ENCODE measurements at places on chromosomes 3 and 15. TPM values are rescaled to one million over a fixed set of nuclear protein-coding genes. Genes with fewer than 3 reads are reported as not detected.

DNA sequence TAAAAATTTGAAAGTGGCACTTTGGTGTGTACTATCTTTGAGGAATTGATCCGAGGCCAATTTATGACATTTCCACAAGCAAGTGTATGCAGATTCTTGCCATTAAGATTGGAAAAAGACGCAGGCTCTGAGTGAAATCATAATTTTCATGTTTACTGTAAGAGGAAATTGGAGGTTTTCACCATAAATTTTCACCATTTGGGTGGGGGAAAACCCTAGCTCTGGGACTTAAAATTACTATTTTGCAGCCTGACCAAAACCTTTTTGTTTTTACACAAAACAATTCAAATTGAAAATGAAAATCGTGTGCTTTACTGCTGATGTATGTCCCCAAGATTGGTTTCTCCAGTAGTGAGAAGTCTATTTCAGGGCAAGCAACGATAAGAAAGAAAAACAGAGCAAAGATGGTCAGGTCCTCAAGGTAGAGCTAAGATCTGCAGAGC, 282.6 kb downstream of the FOXP1 start:
- no peak overlapping the region for H3K4me3 ChIP-seq
- no peaks in the 10 kb centered on the region for H3K4me1 ChIP-seq
- no peak overlapping the region for H3K27ac ChIP-seq
- H3K27me3 ChIP-seq = no peaks in the 10 kb centered on the region
- DNase-seq = no peak

DNA sequence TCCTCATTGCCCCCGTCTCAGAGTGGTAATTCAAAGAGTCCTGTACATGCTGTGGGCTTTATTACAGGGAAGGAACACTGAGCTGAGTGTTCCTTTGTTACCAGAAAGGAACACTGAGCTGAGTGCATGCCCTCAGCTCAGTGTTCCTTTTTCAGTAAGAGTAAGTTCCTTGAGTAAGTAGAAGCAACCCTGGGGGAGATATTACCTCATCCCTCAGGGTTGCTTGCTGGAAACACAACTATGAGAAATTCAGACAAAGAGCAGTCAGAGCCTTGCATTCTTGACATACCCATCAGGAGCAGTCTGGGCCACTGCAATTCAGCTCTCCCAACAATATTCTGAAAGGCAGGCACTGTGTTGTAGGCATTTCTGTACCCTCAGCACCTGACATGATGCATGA, 17.0 kb downstream of the CHRM5 start:
- no peak for DNase-seq
- H3K4me3 ChIP-seq = no peak overlapping the region
- no peaks in the 10 kb centered on the region for H3K4me1 ChIP-seq
- no peak overlapping the region for H3K27ac ChIP-seq
- no peaks in the 10 kb centered on the region for H3K36me3 ChIP-seq

The RLBP1 gene
- not detected for total RNA-seq

DNA sequence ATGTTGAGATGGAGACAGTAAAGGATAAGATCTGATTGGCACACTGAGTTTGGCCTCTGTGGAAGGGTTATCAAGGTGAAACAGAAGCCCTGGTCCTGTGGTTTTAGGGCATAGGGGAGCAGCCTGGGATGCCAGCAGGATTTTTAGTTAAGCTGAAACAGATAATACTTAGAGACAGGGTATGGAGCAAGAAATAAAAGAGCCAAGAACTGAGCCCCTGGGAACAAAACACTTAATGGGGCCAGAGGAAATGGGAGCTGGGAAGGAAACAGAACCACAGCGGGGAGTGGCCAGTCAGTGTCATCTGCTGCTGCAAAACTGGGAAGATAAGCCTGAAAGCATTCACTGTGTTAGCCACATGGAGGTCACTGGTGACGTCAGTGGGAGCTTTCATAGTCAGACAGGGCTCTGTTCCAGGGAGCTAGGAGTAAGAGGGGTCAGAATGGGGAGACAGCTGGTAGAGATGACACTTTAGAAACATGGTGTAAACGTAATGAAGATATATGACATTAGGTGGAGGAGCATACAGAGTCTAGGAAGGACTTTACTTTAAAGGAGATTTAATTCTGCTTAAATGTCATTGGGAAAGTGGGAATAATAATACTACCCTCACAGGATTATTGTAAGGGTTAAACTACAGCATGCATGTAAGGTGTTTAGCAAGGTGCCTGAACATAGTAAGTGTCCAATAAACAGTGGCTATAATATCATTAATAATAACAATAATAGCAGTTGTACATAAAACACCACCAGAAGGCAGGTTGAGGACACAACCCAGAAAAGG, 172.7 kb upstream of the CTNNB1 start:
- no peak overlapping the region for H3K27ac ChIP-seq
- no peaks in the 10 kb centered on the region for H3K36me3 ChIP-seq
- H3K27me3 ChIP-seq = no peaks in the 10 kb centered on the region
- peak; percentile 82 for DNase-seq
- no peaks in the 10 kb centered on the region for H3K4me1 ChIP-seq
- H3K4me3 ChIP-seq = no peak overlapping the region

GRCh38 chr3:114487502-114487901, 193.7 kb downstream of the TIGIT start:
- H3K4me1 ChIP-seq = no peaks in the 10 kb centered on the region
- no peak overlapping the region for H3K4me3 ChIP-seq
- H3K36me3 ChIP-seq = no peaks in the 10 kb centered on the region
- H3K27ac ChIP-seq = no peak overlapping the region

GRCh38 chr15:23616536-23616935, 31.1 kb downstream of the MAGEL2 start:
- no peak overlapping the region for H3K4me3 ChIP-seq
- no peaks in the 10 kb centered on the region for H3K36me3 ChIP-seq
- H3K27me3 ChIP-seq = no peaks in the 10 kb centered on the region
- no peak overlapping the region for H3K27ac ChIP-seq
- no peaks in the 10 kb centered on the region for H3K4me1 ChIP-seq
